Mammary epithelial cell (primary cell): ENCODE measurements at places on chromosomes 2 and 18.

DNA sequence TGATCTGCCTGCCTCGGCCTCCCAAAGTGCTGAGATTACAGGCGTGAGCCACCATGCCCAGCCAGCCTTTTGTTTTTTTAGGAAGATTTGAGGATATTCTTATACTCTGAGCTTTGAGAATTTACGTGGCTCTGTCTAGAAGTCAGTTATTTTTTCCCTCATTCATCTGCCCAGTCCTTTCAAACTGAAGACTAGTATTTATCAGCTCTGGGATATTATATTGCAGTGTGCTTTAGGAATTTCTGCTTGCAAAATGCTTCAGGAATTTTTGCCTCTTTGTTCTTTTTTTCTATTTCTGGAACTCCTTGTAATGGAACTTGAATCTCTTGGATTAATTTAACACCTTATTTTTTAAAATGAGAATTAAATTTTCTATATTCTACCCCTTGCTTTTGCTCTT lies 22.6 kb downstream of the ACSL3 start:
- DNase-seq = no peak

GRCh38 chr2:11939523-11939922 lies 193.1 kb downstream of the LPIN1 start:
- no peak for DNase-seq

DNA sequence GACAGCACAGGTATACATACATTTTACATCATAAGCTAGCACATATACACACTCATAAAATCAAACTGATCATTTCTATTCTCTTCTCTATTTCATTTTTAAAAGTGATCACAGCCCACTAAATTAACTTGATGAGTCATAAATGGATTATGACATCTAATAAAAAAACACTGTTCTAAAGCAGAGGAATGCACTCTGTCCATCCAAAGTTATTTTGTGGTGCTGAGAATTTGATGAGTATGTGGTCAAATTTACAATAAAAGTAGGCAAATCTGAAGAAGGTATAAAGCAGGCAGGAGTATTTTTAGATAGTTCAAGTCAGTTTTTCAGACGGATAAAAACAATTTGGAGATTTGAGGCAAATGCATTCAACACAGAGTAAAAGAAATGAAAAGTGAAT lies 104.4 kb downstream of the NOL4 start:
- DNase-seq = no peak

DNA sequence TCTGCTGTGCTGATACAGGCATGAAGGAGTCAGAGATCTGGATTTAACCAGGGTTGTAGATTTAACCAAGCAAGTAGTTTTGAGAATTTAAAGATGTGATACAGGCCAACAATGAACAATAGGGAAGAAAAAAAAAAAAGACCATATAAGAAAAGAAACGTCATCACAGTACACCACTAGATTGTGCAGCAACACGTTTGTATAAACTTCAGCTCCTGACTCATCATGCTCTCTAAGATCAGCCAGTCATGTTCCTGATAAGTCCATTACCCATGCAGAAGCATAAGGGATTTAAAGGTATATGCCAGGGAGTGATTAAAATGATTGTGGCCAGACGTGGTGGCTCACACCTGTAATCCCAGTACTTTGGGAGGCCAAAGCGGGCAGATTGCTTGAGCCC lies 22.3 kb upstream of the ERICH2 start:
- DNase-seq = peak; percentile 97

DNA sequence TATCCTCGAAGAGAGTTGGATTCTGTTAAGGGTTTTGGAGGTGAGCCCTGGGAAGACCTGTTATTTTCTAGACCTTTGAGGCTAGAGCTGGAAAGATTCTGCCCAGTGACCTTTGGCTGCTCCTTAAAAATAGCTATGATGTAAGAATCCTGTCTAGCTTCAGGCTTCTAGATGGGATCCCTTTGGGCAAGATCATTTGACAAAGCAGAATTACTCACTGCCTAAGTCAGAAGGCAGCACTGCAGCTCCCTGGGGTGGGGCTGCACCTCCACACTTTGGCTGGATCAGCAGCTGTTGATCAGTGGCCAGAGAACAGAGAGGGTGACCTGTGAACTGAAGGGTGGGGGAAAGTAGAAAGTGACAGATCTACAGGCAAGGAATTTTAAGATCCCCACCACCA lies 103.8 kb downstream of the ASAP2 start:
- DNase-seq = peak; percentile 93

- DNase-seq = no peak
Measured at GRCh38 chr2:239639421-239640185, 238.8 kb upstream of the HDAC4 start.

DNA sequence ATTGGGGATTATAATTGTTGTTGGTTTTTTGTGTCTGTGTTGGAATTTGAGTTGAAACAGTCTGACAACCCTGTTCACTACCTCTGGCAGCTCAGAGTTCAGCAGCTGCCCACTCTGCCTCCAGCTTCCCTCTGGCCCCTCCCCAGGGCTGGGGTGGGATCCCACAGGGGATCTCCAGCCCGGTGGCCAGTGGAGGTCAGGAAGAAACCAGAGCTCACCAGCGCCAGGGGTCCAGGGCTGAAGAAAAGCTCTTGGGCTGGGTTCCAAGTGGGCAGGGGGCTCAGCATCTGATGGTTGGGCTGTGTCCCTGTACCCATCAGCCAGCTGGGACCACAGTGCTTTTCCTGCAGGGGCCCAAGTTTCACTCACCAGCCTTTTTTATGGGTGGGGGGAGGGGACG lies 16.5 kb upstream of the NCL start:
- DNase-seq = no peak

DNA sequence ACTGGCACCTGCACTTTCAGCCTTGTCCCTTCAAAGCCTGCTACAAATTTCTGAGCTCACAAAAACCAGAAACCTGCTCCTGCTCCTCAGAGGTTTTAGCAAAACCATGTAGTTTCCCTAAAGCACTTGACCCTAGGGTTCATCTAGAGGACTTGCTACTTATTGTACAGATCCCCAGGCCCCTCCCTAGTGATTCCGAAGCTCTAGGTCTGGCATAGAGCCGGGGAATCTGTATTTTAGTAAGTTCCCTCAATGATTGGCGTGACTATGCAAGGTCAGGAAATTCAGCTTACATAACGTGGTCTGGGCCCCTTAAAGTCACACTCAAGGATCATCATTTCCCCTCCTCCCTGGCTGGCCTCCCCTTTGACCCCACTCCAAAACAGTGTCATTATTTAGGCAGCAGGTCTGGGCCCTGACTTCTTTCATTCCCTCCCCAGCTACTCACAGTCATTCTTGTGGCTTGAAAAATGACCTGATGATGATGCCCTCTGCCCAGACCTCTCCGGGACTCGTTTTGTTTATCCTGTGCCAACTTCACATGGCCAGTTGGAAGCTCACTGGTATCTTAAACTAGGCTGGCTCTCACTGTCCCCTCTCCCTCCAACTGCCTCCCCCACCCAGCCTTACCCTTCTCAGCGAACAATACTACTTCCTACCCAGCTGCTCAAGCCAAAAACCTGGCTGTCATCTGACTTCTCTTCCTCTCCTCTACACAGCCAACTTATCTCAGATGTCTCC lies 36.0 kb downstream of the WDFY1 start:
- no peak for DNase-seq

GRCh38 chr2:83196225-83196624 lies 1262.9 kb downstream of the SUCLG1 start:
- peak; percentile 33 for DNase-seq

DNA sequence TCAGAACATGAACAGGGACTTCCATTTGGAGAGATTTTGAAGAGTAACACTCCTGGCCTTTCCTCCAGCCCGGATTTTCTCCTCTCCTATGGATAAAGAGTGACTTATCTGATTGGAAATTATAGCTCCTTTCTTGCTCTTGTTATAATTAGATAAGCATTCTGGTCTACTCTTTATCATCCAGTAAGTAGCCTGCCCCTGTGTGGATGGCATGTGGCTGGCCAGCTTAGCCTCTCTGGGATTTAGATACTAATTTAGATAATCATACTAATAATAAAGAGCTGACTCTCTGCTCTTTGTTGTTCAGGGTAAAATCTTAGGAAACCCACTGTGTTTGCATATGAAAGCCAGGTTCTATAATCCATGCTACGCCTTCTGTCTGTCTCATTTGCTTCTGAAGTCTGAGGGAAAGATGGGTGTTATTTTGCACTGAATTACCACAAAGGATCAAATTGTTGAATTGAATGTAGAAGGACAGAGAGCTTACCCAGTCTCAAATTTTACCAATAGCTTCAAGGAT lies 438.8 kb downstream of the SPAG16 start:
- no peak for DNase-seq

DNA sequence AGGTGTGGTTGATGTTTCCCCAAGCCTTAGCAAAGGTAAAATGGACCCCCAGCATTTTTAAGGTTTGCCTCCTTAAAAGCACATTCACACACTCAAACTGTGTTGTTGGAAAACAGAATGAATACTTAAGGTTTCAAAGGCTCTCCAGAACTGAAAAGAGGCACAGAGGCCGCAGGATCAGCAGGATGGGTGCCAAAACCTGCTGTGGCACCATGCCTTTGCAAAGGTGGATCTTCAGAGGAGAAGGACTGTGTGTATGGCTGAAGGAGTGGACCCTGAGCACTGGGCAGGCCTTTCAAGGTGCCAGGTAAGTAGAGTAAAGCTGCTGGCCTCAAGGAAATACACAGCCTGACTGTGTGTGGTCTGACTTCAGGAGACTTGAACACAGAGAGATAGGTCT lies 127.3 kb downstream of the XRCC5 start:
- DNase-seq = no peak
